Activated CD8-positive, alpha-beta memory T cell treated with anti-CD3 and anti-CD28 coated beads for 4 hours (primary cell): ENCODE measurements at places on chromosomes 1 and 21.

DNA sequence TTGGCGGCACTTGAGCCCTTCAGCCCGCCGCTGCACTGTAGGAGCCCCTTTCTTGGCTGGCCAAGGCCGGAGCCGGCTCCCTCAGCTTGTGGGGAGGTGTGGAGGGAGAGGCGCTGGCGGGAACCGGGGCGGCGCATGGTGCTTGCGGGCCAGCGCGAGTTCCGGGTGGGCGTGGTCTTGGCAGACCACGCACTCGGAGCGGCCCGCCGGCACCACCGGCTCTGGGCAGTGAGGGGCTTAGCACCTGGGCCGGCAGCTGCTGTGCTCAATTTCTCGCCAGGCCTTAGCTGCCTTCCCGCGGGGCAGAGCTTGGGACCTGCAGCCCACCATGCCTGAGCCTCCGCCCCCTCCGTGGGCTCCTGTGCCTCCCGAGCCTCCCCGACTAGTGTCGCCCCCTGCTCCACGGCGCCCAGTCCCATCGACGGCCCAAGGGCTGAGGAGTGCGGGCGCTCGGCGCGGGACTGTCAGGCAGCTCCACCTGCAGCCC lies 673.7 kb upstream of the BRINP3 start:
- no peak for DNase-seq

DNA sequence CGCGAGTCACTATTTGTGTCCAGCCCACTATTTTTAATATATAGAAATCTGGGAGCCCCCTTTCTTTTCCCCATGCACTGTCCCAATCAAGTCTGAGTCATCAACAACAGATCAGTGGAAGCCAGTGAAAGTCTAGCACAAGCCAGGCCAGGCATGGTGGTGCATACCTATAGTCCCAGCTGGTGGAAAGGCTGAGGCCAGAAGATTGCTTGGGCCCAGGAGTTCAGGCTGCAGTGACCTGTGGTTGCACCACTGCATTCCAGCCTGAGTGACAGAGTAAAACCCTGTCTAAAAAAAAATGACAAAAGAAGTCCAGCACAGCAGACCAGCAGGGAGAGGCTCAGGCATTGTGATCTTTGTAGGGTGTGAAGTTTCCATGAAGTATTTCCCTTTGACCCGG lies 9.0 kb upstream of the RPL5 start:
- no peak for DNase-seq

GRCh38 chr1:205091043-205091740 lies 6.9 kb upstream of the TMEM81 start:
- no peak for DNase-seq

GRCh38 chr21:38765056-38765455 lies 40.7 kb upstream of the ETS2 start:
- DNase-seq, result no peak

DNA sequence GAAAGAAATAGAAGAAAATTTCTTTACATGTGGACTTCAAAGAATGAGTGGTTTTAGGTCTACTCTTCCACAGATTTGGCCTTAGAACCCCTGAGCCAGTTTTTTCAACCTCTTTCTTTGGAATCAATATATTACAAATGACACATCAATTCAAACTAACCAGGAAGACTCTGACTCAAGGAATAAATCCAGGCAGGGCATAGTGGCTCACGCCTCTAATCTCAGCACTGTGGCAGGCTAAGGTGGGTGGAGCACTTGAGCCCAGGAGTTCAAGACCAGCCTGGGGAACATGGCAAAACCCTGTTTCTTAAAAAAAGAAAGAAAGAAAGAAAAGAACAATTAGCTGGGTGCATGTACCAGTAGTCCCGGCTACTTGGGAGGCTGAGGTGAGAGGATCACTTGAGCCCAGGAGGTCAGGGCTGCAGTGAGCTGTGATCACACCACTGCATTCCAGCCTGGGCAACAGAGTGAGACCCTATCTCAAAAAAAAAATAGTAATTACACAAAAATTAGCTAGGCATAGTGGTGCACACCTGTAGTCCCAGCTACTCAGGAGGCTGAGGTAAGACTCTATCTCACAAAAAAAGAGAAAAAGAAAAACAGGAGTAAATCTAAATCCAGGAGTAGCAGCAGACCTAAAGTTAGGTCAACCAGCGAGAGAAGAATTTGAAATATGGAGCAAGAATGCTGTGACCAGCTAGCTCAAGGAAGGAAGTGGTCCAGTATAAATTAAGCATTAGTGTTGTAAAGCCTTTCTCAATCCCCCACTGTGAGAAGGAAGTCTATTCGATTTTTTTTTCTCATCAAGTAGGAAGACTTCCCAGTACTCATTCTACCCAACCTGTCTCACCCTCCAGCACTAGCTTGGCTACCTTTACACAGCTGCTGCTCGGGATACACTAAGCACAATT lies 1.9 kb downstream of the SORT1 start:
- no peak for DNase-seq
